Left ventricle myocardium superior (tissue), 1 donor: ENCODE measurements at places on chromosomes 13 and 19. TPM values are rescaled to one million over a fixed set of nuclear protein-coding genes. Genes with fewer than 3 reads are reported as not detected.
A peak's percentile ranks its signal among the peaks of the same experiment; 100 is the strongest.

Gene ZNF528
- 12.5 TPM for total RNA-seq

Gene ERICH4
- total RNA-seq: not detected

Gene MYO1F
- total RNA-seq: 8.0 TPM

Gene TICAM1
- total RNA-seq: 6.2 TPM

Gene CEACAM1
- total RNA-seq: 4.0 TPM

Gene CD70
- not detected for total RNA-seq

Gene WDR83
- 8.7 TPM for total RNA-seq

Gene ZNF460
- 26.4 TPM for total RNA-seq

Gene TSHZ3
- 2.6 TPM for total RNA-seq

Gene ZNF317
- total RNA-seq: 13.0 TPM

Gene ZNF134
- 12.9 TPM for total RNA-seq

Gene SOHLH2
- total RNA-seq: not detected

Gene CD320
- 37.9 TPM for total RNA-seq

Gene ADM5
- 0.87 TPM for total RNA-seq

Gene CRX
- not detected for total RNA-seq

Gene SMIM44
- not detected for total RNA-seq

Gene PRR36
- total RNA-seq: 0.15 TPM

Gene GPR12
- total RNA-seq: 0.15 TPM

Gene ZNF837
- 0.37 TPM for total RNA-seq

DNA sequence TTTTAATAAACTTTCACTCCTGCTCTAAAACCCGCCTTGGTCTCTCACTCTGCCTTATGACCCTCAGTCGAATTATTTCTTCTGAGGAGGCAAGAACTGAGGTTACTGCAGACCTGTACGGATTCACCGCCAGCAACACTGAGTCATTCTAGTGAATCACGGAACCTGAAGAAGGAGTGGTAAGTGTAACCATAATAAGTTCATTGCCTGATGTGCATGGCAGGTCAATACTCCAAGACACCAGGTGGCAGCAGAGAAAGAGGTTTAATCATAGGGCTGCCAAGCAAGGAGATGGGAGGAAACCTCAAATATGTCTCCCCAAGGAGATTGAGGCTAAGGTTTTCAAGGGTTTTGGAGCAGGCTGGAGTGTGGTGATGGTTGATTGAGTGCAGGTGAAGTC lies 204.3 kb upstream of the IPO5 start:
- no peak for DNase-seq

DNA sequence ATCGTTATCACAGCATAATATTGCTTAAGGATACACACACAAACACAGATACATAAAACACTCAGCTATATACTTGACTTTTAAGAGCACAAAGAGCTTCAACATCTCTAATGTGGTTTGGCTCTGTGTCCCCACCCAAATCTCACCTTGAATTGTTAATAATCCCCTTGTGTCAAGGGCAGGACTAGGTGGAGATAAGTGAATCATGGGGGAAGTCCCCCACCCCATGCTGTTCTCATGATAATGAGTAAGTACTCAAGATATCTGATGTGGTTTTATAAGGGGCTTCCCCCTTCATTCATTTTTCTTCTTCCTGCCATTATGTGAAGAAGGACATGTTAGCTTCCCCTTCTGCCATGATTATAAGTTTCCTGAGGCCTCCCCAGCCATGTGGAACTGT lies 481.4 kb downstream of the PCDH9 start:
- no peak for DNase-seq

DNA sequence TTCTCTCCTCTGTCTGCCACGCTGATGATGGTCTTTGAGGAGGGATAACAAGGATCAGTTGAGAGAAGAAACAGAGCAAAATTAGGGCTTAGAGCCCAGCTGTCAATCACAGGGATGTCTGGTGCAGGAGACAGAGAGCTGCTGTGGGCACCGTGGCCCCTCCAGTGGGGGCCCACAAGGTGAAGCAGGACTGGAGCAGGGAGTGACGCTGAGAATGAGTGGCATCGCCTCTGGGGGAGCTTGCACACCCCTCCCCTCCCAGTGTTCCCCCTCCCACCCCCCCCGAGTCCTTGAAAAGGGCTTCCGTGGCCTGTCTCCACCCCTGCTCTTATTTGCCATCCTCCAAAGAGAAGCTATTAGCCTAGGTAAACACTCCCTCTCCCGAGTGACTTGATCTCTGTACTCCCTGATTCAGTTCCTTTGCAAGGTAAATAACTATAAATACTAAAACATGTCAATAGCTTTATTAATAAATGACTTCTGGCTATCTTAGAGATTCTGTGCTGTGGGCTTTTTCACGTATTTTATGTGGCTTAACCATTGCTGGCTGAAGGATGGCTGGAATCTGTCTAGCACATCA lies 440.0 kb downstream of the ZNF536 start:
- DNase-seq: no peak

GRCh38 chr13:57673197-57673596 lies 41.7 kb downstream of the PCDH17 start:
- DNase-seq: no peak

- no peak for DNase-seq
Measured at GRCh38 chr13:50152655-50153309, 137.5 kb downstream of the KCNRG start.

GRCh38 chr13:92951273-92951890 lies 275.2 kb upstream of the GPC6 start:
- no peak for DNase-seq

DNA sequence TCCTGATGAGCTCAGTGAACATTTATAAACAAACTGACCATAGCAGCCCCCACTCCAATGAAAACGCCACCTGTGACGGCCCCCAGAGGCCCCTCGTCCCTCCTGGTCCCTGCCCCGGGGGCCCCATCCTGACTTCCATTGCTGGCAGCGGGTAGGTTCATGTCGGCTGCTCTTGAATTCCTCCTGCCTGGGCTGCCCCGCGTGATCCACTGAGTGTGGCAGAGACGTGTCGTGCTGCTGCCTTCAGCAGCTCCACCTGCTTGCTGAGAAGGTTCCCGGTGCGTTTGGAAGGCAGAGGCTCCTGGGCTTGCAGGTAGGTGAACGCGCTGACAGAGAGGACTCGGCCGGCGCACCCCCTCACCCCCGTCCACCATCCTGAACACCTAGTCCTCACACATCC lies 11.6 kb downstream of the C2CD4C start:
- DNase-seq: no peak

DNA sequence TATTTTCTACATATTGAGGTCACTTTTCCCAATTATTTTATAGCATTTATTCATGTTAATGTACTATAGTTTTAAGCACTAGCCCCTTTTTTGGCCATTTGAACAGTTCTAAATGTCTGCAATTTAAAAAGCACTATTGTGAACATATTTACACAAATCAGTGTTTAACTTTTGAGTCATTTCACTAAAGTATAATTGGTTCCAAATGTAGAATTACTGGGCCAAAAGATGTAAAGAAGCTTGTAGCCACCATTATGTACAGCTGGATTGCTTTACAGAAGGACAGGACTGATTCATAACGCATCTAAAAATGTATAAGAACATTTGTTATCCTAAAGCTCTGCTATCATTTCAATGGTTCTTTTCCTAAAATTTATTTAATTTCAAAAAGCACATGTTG lies 16.6 kb upstream of the ATP12A start:
- DNase-seq: no peak

DNA sequence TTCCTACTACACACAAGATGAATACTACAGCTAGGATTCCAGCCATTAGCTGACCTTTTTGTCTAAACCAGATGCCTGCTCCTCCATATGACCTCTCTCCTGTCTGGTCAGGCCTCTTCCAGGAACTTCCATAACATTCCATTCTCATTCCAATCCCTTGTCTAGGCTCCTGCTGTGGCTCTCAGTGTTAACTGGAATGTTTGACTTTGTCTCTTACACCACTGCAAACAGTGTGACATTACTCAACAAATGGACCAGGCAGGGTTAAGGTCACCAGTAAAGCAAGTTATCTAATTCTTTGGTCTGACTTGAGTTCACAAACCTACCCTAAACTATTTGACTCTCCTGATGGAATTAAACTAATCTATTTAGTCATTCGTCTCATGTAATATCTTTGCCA lies 2.1 kb upstream of the GPC6 start:
- no peak for DNase-seq

DNA sequence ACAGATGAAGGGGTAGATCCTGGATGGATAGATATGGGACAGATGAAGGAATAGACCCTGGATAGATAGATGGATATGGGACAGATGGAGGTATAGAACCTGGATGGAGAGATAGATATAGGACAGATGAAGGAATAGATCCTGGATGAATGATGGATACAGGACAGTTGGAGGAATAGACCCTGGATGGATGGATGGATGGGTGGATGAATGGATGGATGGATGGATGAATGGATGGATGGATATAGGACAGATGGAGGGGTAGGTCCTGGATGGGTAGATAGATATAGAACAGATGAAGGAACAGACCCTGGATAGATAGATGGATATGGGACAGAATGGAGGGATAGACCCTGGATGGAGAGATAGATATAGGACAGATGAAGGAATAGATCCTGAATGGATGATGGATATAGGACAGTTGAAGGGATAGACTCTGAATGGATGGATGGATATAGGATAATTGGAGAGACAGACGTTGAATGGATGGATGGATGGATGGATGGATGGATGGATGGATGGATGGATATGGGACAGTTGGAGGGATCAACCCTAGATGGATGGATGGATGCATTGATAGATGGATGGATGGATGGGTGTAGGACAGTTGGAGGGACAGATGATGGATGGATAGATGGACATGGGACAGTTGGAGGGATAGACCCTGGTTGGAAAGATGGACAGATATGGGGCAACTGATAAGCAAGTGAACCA lies 23.3 kb upstream of the EMP3 start:
- no peak for DNase-seq

- peak; percentile 89 for DNase-seq
Measured at GRCh38 chr19:4534836-4535658, at the start of gene PLIN5. PLIN5 (minus strand) TSS chr19:4535224; CDS start chr19:4534074, 1,150 bp downstream.

DNA sequence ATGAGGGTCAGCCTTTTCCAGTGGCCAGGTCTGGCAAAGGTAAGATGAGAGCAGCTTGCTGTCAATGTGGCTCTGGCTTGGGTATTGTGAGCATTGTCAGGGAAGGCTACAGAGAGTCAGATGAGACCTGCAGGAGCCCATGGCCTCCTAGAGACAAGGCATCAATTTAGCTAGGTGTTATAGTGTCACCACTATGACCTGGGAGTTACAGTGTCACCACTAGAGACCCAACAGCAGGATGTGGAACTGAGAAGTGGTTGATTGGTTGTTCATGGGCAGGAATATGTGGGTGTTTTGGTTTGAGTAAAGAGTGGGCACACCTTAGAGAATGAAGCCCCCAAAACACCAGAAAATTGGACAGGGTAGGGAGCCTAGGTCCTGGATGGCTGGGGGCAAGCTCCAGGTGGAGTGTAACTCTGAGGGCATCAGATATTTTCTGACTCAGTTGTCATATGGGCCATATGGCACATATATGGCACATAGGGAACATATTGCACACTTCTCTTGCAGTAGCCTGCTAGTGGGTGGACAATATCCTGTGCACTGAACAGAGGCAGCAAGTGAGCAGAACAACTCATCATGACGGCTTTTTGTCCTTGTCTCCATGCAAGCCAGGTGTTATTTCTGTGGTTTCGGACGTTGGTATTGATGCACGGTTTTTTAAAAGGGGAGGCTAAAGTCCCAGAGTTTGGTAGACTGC lies 46.3 kb upstream of the CEACAM21 start:
- no peak for DNase-seq

DNA sequence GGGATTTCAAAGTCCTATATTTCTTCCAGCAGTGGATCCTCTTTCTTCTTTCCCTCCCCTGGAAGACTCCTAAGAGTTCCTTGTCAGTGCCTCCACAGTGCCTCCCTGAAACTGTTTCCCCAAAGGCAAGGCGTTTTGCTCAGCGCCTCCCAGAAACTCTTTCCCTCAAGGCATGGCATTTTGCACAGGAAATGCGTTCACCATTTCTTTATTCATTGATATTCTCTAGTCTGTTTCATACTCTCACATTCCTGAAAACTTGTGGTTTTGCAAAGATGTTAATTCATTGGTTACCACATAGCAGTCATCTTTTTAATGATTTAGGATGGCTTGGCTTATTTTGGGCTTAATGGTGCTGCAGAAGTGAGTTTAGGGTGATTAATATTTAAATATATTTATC lies 177.3 kb upstream of the SLC10A2 start:
- DNase-seq: no peak

DNA sequence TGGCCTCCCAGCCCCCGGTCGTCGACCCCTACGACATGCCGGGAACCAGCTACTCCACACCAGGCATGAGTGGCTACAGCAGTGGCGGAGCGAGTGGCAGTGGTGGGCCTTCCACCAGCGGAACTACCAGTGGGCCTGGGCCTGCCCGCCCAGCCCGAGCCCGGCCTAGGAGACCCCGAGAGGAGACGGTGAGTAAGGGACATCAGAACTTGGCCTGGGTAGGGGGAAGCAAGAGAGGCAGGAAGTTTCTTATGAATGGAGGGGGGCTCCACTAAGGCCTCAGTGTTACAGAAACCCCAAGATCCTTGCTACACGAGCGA lies 2.9 kb downstream of the FOSB start:
- DNase-seq: no peak

- peak; percentile 100 for DNase-seq
Measured at GRCh38 chr19:45792470-45793177, at the start of gene DMWD. DMWD (minus strand) TSS chr19:45792845; CDS start chr19:45792756, 89 bp downstream.

GRCh38 chr19:43471091-43471490 lies 5.7 kb upstream of the LYPD3 start:
- no peak for DNase-seq

GRCh38 chr19:55259540-55260210 lies 858 bp upstream of the PPP6R1 start:
- peak; percentile 53 for DNase-seq

- no peak for DNase-seq
Measured at GRCh38 chr13:50244713-50245574, 229.7 kb downstream of the KCNRG start.

- DNase-seq: no peak
Measured at GRCh38 chr13:33069365-33069764, 53.1 kb downstream of the KL start.

- DNase-seq: no peak
Measured at GRCh38 chr19:55097864-55098715, 19.3 kb downstream of the PPP1R12C start.

DNA sequence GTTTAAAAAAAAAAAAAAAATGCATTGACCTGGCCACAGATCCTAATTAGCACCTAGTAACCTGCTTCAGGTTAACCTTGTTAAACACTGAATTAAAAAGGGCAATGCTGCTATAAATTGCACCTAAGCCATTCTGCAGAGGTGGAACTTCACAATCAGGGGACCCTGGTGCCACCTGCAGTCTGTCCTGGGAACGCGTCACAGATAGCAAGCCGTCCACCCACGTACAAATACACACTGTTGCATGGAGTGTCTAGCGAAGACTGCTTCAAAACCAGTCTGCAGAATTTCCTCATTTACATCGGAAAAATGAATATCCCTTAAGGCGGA lies 169.3 kb downstream of the COL4A1 start:
- peak; percentile 76 for DNase-seq

- peak; percentile 49 for DNase-seq
Measured at GRCh38 chr19:30406220-30407067, 34.3 kb downstream of the ZNF536 start.

GRCh38 chr19:2312820-2313501 lies 5.0 kb upstream of the LINGO3 start:
- no peak for DNase-seq

GRCh38 chr13:78192716-78193115 lies 274.1 kb upstream of the EDNRB start:
- DNase-seq: no peak
